ENCODE measurements at places on chromosomes 13 and 19.

DNA sequence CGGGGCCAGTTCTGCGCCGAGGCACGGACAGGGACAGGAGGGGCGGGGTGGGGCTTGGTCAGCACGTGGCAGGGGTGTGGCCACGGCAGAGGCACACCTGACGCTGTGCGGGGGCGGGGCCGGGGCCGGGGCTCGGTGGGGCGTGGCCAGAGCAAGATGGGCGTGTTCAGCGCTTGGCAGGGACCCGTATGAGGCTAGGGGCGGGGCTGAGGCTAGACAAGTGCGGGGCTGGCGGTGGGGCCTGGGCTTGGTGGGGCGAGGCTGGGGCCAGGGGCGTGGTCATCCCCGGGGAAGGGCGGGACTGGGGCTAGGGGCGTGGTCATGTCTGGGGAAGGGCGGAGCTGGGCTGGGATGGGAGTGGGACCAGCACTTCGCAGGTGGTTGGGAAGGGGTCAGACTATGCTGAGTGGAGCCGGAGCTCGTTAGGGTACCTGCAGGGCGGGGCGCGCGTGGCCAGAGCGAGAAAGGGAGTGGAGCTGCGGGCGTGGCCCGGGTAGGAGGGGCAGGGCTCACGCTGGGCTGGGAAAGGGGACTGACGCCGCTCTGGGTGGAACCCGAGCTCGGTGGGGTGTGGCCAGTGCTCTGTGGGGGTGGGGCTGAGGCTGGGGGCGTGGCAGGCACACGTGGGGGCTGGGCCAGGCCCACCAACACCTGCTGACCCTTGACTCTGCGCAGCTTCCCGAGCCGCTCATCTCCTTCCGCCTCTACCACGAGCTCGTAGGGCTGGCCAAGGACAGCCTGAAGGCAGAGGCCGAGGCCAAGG lies 12.8 kb downstream of the POLR2E start:
- no peak overlapping the region for H3K27ac ChIP-seq
- H3K4me3 ChIP-seq, result peak overlapping the region; percentile 69
- peaks cover 13% of the 10 kb centered on the region for H3K27me3 ChIP-seq
- peak; percentile 58 for DNase-seq
- H3K36me3 ChIP-seq, result peaks cover 4% of the 10 kb centered on the region

DNA sequence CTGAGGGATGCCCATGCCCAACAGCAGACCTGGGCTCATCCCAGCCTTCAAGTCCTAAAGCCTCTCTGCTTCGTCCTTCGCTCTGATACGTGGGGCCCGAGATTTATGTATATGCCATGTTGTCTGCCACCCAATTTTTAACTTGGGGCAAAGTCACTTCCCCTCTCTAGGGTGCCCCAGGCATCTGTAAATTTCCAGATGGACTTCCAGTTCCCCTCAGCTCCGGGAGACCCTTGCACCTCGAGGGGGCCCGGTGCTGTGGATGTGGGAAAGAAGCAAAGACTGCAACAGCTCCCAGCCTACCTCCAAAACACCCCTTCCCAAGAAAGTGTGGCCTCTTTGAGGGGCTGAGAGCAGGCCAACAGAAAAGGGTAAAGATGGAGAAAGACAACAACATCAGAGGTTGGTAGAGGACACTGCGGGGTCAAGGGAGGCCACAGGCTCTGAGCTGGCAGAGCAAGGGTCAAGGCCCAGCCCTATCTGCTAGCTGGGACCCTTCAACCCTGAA lies 97.4 kb downstream of the STK24 start:
- H3K4me1 ChIP-seq, result peaks cover 53% of the 10 kb centered on the region
- H3K36me3 ChIP-seq, result peaks cover 18% of the 10 kb centered on the region
- peaks cover 15% of the 10 kb centered on the region for H3K27me3 ChIP-seq
- H3K4me3 ChIP-seq, result no peak overlapping the region
- DNase-seq, result no peak
- H3K27ac ChIP-seq, result peak overlapping the region; percentile 74

DNA sequence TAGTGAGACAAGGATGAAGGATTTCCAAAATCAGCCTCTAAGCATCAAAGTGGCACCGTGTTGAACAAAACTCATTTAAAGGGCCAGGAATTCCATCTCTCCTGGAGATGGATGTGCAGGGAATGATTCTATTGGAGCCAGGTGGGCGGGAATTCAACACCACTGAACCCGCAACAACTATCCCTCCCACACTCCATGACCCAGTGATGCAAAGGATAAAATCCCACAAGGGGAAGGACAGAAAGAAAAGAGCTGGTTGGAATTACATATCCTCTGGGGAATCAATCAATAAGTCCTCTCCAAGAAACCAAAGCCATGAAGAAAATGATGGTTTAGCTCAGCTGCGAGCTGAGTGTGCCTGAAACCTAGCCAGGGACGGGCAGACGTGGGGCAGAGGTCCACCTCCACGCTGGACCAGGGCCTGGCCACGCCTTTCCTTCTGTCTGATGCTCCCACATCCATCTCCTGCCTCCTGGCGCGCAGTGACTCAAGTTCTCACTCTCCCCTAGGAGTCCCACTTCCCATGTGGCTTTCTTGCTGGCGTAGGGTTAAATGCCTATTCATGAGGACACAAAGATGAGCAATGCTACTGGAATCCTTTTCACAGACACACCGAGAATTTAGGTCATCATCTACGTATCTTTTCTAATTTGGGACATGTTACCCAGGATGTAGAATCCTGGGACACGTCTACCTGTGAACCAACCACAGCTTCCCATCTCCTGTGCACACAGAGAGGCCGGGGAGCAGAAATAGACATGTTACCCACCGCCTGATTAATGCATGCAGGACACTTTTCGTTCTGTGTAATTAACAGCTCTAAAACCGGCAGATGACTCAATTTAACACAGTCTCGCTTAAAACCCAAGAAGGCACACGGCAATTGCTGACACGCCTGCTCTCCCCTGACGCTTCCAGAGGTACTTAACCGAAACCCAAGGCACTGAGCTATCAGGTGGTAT lies 48.6 kb downstream of the PEPD start:
- no peak overlapping the region for H3K4me3 ChIP-seq
- H3K4me1 ChIP-seq, result peaks cover 11% of the 10 kb centered on the region
- no peak for DNase-seq
- H3K27ac ChIP-seq, result no peak overlapping the region
- no peaks in the 10 kb centered on the region for H3K36me3 ChIP-seq

GRCh38 chr13:23679220-23679619 lies 109.0 kb downstream of the TNFRSF19 start:
- no peaks in the 10 kb centered on the region for H3K36me3 ChIP-seq
- H3K27me3 ChIP-seq, result peaks cover 5% of the 10 kb centered on the region
- H3K4me3 ChIP-seq, result no peak overlapping the region
- no peak overlapping the region for H3K27ac ChIP-seq
- H3K4me1 ChIP-seq, result no peaks in the 10 kb centered on the region
- DNase-seq, result no peak

DNA sequence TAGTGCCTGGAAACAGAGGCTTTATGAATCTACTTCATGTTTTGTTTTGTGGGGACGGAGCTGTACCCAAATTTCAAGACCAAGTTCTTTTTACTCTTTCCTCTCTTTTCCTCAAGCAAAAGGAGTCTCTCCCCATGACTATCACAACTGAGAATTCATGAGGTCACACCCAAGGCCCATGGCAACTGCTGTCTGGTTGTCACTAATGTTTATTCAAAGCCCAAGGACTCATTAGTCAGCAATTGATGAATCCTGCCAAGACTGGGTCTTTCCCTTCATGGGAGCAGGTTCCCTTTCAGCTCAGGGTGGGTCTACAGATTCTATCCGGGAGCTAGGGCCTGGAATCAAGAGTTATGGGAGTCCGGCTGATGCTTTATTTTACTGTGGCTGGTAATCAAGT lies 441.5 kb upstream of the PCDH20 start:
- no peak overlapping the region for H3K4me3 ChIP-seq
- no peaks in the 10 kb centered on the region for H3K4me1 ChIP-seq
- H3K27me3 ChIP-seq, result no peaks in the 10 kb centered on the region
- DNase-seq, result no peak
- no peak overlapping the region for H3K27ac ChIP-seq

GRCh38 chr13:114226088-114226487 lies 8.6 kb upstream of the CDC16 start:
- H3K36me3 ChIP-seq, result no peaks in the 10 kb centered on the region
- H3K27me3 ChIP-seq, result peaks cover 2% of the 10 kb centered on the region
- no peak overlapping the region for H3K27ac ChIP-seq
- H3K4me3 ChIP-seq, result no peak overlapping the region

GRCh38 chr13:113661509-113661908 lies 3.5 kb upstream of the ATP4B start:
- no peak overlapping the region for H3K4me3 ChIP-seq
- H3K27me3 ChIP-seq, result peaks cover 5% of the 10 kb centered on the region
- no peak overlapping the region for H3K27ac ChIP-seq
- no peaks in the 10 kb centered on the region for H3K36me3 ChIP-seq
- no peaks in the 10 kb centered on the region for H3K4me1 ChIP-seq

- H3K27me3 ChIP-seq, result peaks cover 1% of the 10 kb centered on the region
- no peaks in the 10 kb centered on the region for H3K36me3 ChIP-seq
Observed at GRCh38 chr13:66180836-66181235, 1049.3 kb downstream of the PCDH9 start.

All from endothelial cell (in vitro differentiated cells).